ENCODE measurements at places on chromosomes 1 and 21.

- no peak for DNase-seq
Observed at GRCh38 chr1:237568955-237569354, 321.8 kb downstream of the ZP4 start.

GRCh38 chr1:55926906-55927471 lies 652.4 kb downstream of the PLPP3 start:
- no peak for DNase-seq

- DNase-seq, result no peak
Observed at GRCh38 chr1:32782086-32782485, 35.1 kb downstream of the YARS1 start.

- DNase-seq, result no peak
Observed at GRCh38 chr1:172875892-172876291, 174.8 kb downstream of the TNFSF18 start.
